ENCODE measurements at places on chromosomes 1 and 21. TPM values are rescaled to one million over a fixed set of nuclear protein-coding genes. Genes with fewer than 3 reads are reported as not detected.

DNA sequence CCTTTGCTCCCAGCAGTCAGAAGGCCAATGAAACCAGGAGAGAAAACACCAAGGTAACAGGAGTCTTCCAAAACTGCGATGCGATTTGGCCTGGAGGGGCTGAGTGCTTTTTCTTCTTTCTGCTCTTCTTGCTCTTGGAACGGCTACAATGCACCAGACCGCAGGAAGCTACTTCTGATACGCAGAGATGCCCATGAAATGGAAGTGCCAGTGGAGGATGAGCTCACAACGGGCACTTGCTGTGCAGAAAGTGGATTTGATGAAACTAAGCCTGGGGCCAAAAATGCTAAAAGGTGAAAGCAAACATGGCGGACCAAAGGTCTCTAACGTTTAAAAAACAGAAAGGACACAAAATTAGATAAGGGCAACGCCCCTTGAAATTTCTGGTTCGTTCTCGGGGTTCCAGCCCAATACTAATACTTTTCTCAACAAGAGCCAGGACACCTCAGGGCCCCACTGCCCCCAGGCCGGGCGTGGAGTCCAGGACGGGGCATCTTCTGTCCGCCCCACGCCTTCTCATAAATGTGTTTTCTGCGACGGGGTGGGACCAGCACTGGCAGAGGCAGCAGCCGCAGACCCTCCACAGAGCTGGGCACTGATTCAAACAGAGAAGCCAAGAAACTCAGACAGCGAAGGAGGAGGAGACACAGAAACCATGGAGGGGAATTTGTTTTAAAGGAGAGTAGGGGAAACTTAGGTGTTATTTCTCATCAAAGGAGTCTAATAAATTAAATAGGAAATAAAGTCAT is 101.3 kb downstream of the CRYAA start:
- no peak for DNase-seq

GRCh38 chr1:51313268-51313852 is 17.0 kb downstream of the TTC39A start:
- DNase-seq = no peak

DNA sequence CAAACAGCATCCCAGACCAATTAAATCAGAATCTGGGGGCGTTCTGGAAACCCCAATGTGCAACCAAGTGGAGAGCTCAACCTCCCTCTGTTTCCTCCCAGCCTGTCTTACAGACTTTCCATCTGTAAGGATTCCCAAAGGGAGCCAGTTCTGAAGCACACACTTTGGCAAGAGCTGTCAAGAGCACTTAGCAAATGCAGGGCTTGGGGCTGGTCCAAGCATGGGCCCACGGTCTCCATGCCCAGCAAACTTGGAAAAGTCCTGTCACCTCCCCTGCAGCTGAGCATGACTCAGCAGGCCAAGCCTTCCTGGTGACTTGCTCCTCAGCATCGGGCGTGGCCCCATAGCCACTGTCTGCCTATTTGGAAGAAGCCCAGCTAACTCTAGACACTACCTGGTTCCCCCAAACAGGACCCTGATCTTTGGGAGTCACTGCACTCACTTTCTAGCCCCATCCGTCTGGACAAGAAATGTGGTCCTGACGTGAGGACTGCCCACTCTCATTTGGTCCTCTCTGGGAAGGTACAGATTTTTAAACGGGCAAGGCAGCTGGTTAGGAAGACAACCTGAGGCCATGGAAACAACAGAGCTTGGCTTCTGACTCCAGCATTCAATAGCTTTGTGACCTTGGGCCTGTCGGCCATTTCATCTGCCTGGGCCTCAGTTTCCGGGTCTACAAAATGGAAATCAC is 16.9 kb downstream of the SLC2A1 start:
- no peak for DNase-seq

GRCh38 chr1:9212735-9213134 is 21.8 kb upstream of the H6PD start:
- no peak for DNase-seq

- DNase-seq = no peak
Measured at GRCh38 chr1:209618756-209619420, 33.3 kb downstream of the LAMB3 start.

DNA sequence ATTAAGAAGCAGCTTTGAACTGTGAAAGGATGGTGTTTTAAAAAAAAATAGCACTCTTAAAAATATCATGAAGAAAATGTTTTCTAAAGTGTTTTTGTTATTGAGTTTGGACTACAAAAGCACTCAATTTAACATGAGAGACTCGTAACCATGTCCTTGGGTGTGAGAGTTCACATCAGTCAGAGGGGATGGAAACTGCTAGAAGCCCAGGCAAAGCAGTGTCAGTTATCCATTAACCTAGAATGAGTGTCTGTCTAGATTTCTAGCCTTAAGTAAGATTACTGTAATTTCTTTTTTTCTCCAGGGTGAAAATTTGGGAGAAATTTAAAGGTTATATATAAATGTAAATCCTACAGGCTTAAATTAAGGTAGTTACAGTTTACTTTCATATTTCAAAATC is 31.7 kb downstream of the SLC5A9 start:
- no peak for DNase-seq

- DNase-seq = no peak
Measured at GRCh38 chr1:57848406-57848805, 424.5 kb upstream of the DAB1 start.

The CRYZ gene
- total RNA-seq = 19.9 TPM

The LHX8 gene
- not detected for total RNA-seq

The INSRR gene
- total RNA-seq = not detected

The TSSK3 gene
- 1.2 TPM for total RNA-seq

The SGIP1 gene
- total RNA-seq = 0.07 TPM
